ENCODE measurements at places on chromosomes 2 and 18.

GRCh38 chr2:42071791-42072190 is 24.0 kb downstream of the PKDCC start:
- no peak overlapping the region for H3K4me3 ChIP-seq
- H3K4me1 ChIP-seq, result peaks cover 6% of the 10 kb centered on the region
- peaks cover 17% of the 10 kb centered on the region for H3K27me3 ChIP-seq
- no peak overlapping the region for H3K27ac ChIP-seq
- DNase-seq, result no peak

GRCh38 chr2:217826520-217826919 is 176.3 kb downstream of the TNS1 start:
- no peak overlapping the region for H3K4me3 ChIP-seq
- no peak for DNase-seq
- H3K4me1 ChIP-seq, result no peaks in the 10 kb centered on the region
- H3K36me3 ChIP-seq, result no peaks in the 10 kb centered on the region
- H3K27ac ChIP-seq, result no peak overlapping the region
- peaks cover 14% of the 10 kb centered on the region for H3K27me3 ChIP-seq

GRCh38 chr2:183998041-183998796 is 600.1 kb upstream of the ZNF804A start:
- H3K4me1 ChIP-seq, result peaks cover 6% of the 10 kb centered on the region
- no peaks in the 10 kb centered on the region for H3K27me3 ChIP-seq

GRCh38 chr2:36455788-36456187 is 100.2 kb downstream of the CRIM1 start:
- no peaks in the 10 kb centered on the region for H3K4me1 ChIP-seq
- DNase-seq, result no peak
- H3K27me3 ChIP-seq, result peaks cover 2% of the 10 kb centered on the region
- H3K4me3 ChIP-seq, result no peak overlapping the region
- no peaks in the 10 kb centered on the region for H3K36me3 ChIP-seq
- no peak overlapping the region for H3K27ac ChIP-seq

- H3K4me3 ChIP-seq, result peak overlapping the region; percentile 48
- H3K36me3 ChIP-seq, result no peaks in the 10 kb centered on the region
- H3K27me3 ChIP-seq, result peaks cover 15% of the 10 kb centered on the region
- no peaks in the 10 kb centered on the region for H3K4me1 ChIP-seq
Measured at GRCh38 chr18:31723990-31724711, 36.5 kb downstream of the SLC25A52 start.

- no peak overlapping the region for H3K27ac ChIP-seq
- H3K4me3 ChIP-seq, result peak overlapping the region; percentile 50
- DNase-seq, result no peak
- peaks cover 6% of the 10 kb centered on the region for H3K4me1 ChIP-seq
- H3K36me3 ChIP-seq, result peaks cover 2% of the 10 kb centered on the region
Measured at GRCh38 chr2:111534910-111535352, 349.1 kb downstream of the ANAPC1 start.

DNA sequence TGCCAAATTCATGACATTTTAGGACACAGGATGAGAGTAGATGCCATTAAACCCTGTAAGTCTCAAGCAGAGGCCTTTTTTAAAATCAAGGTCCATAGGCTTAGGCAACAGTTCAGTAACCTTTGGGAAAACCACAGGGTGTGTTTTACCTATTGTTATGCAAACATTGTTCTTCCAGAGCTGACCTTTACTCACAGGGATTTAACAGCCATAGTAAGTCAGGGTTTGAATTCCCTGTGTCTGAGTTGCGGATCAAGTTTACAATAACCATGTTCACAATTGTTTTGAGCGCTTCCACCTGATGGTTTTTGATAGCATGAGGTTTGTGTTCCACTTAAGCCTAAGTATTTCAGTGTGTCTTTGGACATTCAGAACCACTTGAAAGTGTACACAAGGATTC is 160.1 kb upstream of the BOD1L2 start:
- DNase-seq, result no peak
- H3K27me3 ChIP-seq, result no peaks in the 10 kb centered on the region
- peaks cover 3% of the 10 kb centered on the region for H3K36me3 ChIP-seq
- H3K4me1 ChIP-seq, result peaks cover 2% of the 10 kb centered on the region
- no peak overlapping the region for H3K4me3 ChIP-seq

GRCh38 chr18:46048641-46049040 is 23.4 kb downstream of the PSTPIP2 start:
- no peaks in the 10 kb centered on the region for H3K36me3 ChIP-seq
- H3K4me3 ChIP-seq, result no peak overlapping the region
- no peak for DNase-seq
- peaks cover 4% of the 10 kb centered on the region for H3K27me3 ChIP-seq
- H3K27ac ChIP-seq, result no peak overlapping the region

- H3K4me1 ChIP-seq, result peaks cover 31% of the 10 kb centered on the region
- DNase-seq, result no peak
- H3K4me3 ChIP-seq, result no peak overlapping the region
- H3K36me3 ChIP-seq, result peaks cover 11% of the 10 kb centered on the region
- peaks cover 2% of the 10 kb centered on the region for H3K27me3 ChIP-seq
- no peak overlapping the region for H3K27ac ChIP-seq
Measured at GRCh38 chr2:84849271-84849952, 31.5 kb downstream of the TRABD2A start.

GRCh38 chr2:56580242-56580641 is 396.5 kb downstream of the CCDC85A start:
- H3K4me1 ChIP-seq, result no peaks in the 10 kb centered on the region
- no peak for DNase-seq
- no peak overlapping the region for H3K27ac ChIP-seq
- no peaks in the 10 kb centered on the region for H3K27me3 ChIP-seq

DNA sequence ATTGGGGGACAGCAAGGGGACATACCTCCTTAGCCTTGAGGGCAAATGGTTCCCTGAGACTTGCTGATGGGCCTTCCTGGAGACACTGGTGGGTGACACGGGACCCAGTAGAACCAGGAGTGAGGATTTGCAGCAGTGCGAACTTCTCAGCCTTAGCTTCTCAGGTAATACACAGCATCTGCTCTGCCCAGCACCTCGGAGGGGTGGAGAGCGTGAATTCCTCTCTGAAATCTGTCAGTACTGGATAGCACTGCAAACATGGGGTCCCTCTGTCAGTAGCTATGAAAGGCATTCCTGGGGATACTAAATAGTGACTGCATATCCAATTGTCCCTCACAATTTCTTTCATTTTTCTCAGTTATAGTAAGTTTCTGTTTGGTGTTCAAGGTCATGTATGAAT is 151.7 kb downstream of the GBX2 start:
- DNase-seq, result no peak
- H3K27me3 ChIP-seq, result peaks cover 3% of the 10 kb centered on the region
- peaks cover 5% of the 10 kb centered on the region for H3K4me1 ChIP-seq
- H3K36me3 ChIP-seq, result no peaks in the 10 kb centered on the region
- no peak overlapping the region for H3K27ac ChIP-seq

GRCh38 chr18:42778024-42778423 is 337.5 kb downstream of the RIT2 start:
- no peak for DNase-seq
- no peak overlapping the region for H3K27ac ChIP-seq
- no peaks in the 10 kb centered on the region for H3K4me1 ChIP-seq
- no peaks in the 10 kb centered on the region for H3K27me3 ChIP-seq
- H3K4me3 ChIP-seq, result no peak overlapping the region
- H3K36me3 ChIP-seq, result no peaks in the 10 kb centered on the region

GRCh38 chr18:12741351-12741750 is 38.5 kb downstream of the PSMG2 start:
- no peak overlapping the region for H3K27ac ChIP-seq
- DNase-seq, result no peak
- H3K36me3 ChIP-seq, result no peaks in the 10 kb centered on the region
- H3K27me3 ChIP-seq, result peaks cover 3% of the 10 kb centered on the region

- peaks cover 5% of the 10 kb centered on the region for H3K36me3 ChIP-seq
- H3K27me3 ChIP-seq, result no peaks in the 10 kb centered on the region
- H3K27ac ChIP-seq, result no peak overlapping the region
- H3K4me3 ChIP-seq, result peak overlapping the region; percentile 100
- peaks cover 16% of the 10 kb centered on the region for H3K4me1 ChIP-seq
Measured at GRCh38 chr2:208253600-208254117, 1.2 kb downstream of the IDH1 start.

GRCh38 chr18:32461709-32462272 is 8.9 kb downstream of the GAREM1 start:
- DNase-seq, result no peak
- H3K27ac ChIP-seq, result no peak overlapping the region
- H3K27me3 ChIP-seq, result peaks cover 8% of the 10 kb centered on the region
- no peaks in the 10 kb centered on the region for H3K4me1 ChIP-seq

DNA sequence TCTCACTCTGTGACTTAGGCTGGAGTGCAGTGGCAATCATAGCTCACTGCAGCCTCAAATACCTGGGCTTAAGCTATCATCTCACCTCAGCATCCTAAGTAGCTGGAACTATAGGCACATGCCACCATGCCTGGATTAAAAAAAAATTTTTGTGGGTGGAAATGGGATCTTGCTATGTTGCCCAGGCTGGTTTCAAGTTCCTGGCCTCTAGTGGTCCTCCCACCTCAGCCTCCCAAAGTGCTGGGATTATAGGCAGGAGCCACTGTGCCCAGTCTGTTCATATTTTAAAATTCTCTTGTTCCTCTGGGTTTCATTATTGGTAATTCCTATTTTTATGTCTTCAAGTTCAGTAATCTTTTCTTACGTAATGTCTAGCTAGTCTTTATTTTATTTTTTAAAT is 25.5 kb upstream of the RAB31 start:
- H3K36me3 ChIP-seq, result no peaks in the 10 kb centered on the region
- no peak overlapping the region for H3K4me3 ChIP-seq
- peaks cover 3% of the 10 kb centered on the region for H3K4me1 ChIP-seq

GRCh38 chr2:10094271-10094814 is 14.1 kb upstream of the CYS1 start:
- H3K4me1 ChIP-seq, result peaks cover 12% of the 10 kb centered on the region
- H3K36me3 ChIP-seq, result no peaks in the 10 kb centered on the region
- DNase-seq, result no peak
- no peak overlapping the region for H3K4me3 ChIP-seq
- peaks cover 21% of the 10 kb centered on the region for H3K27me3 ChIP-seq

DNA sequence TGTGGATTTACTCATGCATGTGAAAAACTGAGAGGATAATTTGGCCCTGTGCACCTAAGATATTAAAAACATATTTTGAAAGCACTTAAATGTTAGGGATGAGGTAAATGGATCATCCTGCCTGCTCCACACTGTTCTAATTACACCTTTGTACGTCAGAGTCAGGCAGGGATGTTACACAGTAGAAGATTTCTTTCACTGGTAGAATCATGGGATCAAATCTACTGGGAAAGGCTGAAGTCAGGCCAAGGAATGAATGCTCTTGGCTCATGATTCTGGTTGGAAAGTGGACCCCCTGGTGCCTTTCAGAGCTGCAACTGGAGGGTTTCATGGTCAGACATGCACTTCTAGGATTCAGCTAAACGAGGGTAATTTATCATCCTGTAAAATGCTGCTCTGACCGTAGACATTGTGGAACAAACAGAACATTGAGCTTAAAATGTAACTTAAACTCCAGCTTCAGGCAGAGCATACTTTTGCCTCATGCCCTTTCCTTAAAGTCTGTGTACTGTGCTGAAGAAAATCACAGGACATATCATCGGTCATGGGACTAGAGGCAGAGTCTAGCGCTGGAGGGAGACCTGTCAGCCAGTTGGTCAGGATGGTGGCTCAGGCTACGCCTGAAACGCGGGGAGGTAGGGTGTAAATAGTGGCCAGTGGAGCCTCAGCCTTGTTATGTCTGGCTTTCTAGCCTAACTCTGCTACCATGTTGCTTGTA is 4.9 kb downstream of the KCNE4 start:
- H3K36me3 ChIP-seq, result no peaks in the 10 kb centered on the region
- H3K4me1 ChIP-seq, result no peaks in the 10 kb centered on the region
- peaks cover 4% of the 10 kb centered on the region for H3K27me3 ChIP-seq

- peaks cover 9% of the 10 kb centered on the region for H3K27me3 ChIP-seq
- no peak overlapping the region for H3K4me3 ChIP-seq
- H3K4me1 ChIP-seq, result peaks cover 3% of the 10 kb centered on the region
- no peak overlapping the region for H3K27ac ChIP-seq
Measured at GRCh38 chr2:9808334-9809063, 34.8 kb upstream of the TAF1B start.

DNA sequence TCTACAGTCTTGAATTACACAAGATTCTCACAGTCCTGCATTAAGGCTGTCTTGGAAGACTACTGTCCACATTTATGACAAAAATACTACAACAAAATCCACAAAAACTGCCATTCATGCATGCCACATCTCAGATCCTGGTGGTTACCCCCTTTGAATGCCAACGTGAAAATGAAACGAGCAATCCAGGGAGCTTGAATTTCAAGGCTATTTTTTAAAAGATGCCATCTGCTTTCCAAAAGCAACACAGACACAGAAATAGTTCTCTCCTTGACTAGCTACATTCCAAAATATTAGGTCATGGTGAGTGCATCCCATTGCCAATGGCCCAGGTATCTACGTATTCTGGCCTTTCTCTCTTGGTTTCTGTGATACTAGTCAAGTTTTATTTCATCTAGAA is 36.3 kb downstream of the IRS1 start:
- no peak overlapping the region for H3K4me3 ChIP-seq
- no peaks in the 10 kb centered on the region for H3K36me3 ChIP-seq
- H3K27ac ChIP-seq, result no peak overlapping the region

- no peak for DNase-seq
- H3K27ac ChIP-seq, result no peak overlapping the region
- no peaks in the 10 kb centered on the region for H3K36me3 ChIP-seq
- peaks cover 5% of the 10 kb centered on the region for H3K27me3 ChIP-seq
- no peak overlapping the region for H3K4me3 ChIP-seq
Measured at GRCh38 chr18:51342815-51343214, 145.3 kb upstream of the MEX3C start.

DNA sequence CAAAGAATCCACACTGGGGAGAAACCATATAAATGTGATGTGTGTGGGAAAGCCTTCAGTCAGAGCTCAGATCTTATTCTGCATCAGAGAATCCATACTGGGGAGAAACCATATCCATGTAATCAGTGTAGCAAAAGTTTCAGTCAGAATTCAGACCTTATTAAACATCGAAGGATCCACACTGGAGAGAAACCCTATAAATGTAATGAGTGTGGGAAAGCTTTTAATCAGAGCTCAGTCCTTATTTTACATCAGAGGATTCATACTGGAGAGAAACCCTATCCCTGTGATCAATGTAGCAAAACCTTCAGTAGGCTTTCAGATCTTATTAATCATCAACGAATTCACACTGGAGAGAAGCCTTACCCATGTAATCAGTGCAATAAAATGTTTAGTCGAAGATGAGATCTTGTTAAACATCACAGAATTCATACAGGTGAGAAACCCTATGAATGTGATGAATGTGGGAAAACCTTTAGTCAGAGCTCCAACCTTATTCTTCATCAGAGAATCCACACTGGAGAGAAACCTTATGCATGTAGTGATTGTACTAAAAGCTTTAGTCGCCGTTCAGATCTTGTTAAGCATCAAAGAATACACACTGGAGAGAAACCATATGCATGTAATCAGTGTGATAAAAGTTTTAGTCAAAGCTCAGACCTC is 16.7 kb upstream of the ZSCAN30 start:
- no peak overlapping the region for H3K4me3 ChIP-seq
- H3K4me1 ChIP-seq, result no peaks in the 10 kb centered on the region
- DNase-seq, result no peak
- no peaks in the 10 kb centered on the region for H3K27me3 ChIP-seq
